ENCODE measurements at places on chromosomes 6 and 20.
A peak's percentile ranks its signal among the peaks of the same experiment; 100 is the strongest.

GRCh38 chr20:58198901-58199355 lies 29.5 kb downstream of the ANKRD60 start:
- no peak for DNase-seq

GRCh38 chr20:10434467-10434831 lies 427 bp upstream of the MKKS start:
- peak; percentile 99 for DNase-seq

DNA sequence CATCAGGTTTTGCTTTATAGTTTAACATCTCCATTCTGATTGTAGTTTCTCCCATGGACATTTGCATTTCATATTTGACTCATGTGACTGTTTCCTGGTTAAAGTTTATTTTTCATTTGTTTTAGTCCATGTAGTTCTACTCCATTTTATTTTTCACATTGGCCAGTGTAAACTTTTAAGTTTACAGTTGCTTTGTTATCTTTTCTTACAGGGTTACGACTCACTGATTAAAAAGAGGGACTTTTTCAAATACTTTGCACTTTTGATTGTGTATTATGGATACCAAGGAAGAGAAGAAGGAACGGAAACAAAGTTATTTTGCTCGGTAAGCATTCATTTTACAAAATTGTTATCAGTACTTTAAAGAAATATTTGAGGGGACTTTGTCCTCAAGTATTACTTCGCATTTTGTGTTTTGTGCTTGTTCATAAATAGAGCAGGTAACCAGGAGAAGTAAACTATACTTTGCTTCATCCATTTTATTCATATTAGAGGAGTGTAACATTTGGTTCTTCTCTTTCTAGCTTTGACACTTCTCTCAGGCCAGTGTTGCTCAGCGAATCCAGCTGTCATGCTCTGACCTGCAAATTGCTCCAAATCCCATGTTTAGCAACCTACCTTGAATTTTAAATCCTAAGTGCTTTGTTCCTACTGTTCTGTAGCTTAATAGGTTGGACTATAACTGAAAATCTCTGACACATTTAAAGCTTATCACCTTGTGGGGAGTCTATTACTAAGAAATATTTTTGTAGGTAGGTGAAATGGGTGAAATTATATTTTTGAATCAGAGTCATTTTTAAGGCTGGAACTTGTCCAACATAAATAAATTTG lies 24.5 kb downstream of the NCOA7 start:
- DNase-seq, result no peak

- peak; percentile 8 for DNase-seq
Measured at GRCh38 chr6:117976030-117976651, 69.1 kb downstream of the SLC35F1 start.

DNA sequence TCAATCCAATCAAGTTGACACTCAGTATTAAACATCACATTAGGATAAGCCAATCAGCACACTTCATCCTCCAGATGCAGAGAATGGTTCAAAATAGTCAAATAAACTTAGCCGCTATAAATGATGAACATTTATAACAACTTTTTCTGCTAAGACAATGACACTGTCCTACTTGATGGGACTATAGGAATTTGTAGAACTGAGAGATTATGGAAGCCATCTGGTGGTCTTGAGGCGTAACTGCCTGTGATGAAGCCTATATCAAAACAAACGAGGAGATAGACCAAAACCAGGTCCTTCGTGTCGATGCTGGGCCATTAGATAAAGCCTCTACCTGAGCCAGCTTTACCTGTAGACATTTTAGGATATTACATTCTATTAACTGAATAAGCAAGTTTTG lies 631.1 kb downstream of the COL12A1 start:
- DNase-seq, result peak; percentile 54

GRCh38 chr6:31128093-31128676 lies 7.9 kb upstream of the CDSN start:
- DNase-seq, result peak; percentile 31

- DNase-seq, result peak; percentile 39
Measured at GRCh38 chr6:32047084-32047478, 8.9 kb downstream of the CYP21A2 start.

- no peak for DNase-seq
Measured at GRCh38 chr20:64158346-64159285, 5.6 kb upstream of the MYT1 start.

DNA sequence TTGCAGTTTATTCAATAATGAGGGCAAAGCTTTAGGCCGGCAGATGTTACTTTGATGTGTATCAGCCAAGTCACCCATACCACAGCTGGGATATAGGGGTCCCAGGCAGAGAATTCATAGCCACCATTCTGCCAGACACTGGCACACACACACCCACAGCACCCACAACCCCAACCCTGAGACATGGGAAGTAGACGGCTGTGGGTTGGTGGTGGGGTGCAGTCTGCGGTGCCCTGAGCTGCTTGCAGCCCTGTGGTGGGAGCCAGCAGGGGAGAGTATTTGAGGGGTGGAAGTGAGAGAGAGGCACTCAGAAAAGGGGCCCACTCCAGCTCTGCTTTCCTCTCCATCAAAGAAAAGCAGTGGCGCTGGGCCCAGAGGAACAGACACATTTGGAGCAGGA lies 125.3 kb downstream of the FOXO3 start:
- DNase-seq, result no peak

Data from fibroblast of skin of right biceps (primary cell).